ENCODE measurements at places on chromosomes 2 and 18.

DNA sequence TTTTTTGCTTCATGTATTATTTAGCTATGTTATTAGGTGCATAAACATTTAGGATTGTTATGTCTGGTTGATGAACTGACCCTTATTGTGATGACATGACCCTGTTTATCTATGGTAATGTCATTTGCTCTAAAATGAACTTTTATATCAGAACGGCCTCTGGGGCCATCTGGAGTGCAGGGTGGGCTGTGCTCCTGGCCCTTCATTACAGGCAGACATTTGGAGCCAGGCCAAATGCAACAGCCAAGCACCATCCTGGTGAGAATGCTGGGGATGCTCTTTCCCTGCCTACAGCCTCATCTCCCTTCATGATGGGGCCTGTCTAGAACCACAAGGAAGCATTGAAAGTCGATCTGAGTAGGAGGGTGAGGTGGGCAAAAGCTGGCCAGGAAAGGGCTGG lies 38.0 kb downstream of the HJURP start:
- DNase-seq = no peak

GRCh38 chr18:77749089-77749488 lies 499.4 kb downstream of the GALR1 start:
- DNase-seq = peak; percentile 8

GRCh38 chr18:11665146-11665545 lies 23.9 kb upstream of the GNAL start:
- no peak for DNase-seq

- DNase-seq = no peak
Measured at GRCh38 chr2:134491771-134492441, 226.9 kb downstream of the TMEM163 start.

- no peak for DNase-seq
Measured at GRCh38 chr2:86019121-86019520, 86.6 kb downstream of the POLR1A start.

- DNase-seq = no peak
Measured at GRCh38 chr2:237702441-237703391, 75.3 kb downstream of the LRRFIP1 start.

DNA sequence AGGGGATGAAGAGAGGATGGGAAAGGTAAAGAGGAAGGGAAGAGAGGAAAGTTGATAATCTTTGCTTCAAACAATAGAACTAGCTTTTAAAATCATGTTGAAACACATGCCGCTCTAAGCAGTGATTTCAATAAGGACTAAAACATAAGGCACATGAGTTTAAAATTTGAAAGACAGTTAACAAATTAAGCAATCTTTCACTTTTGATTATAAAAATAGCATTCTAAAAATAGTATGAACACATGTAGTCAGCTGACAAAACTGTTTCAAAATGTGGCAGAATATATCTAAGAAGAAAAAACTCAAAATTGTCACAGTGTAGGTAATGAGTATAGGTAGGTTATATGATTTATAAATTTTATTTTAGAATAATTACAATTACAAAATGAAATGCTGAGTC lies 25.3 kb downstream of the PSME4 start:
- no peak for DNase-seq

GRCh38 chr2:235665661-235666212 lies 171.9 kb downstream of the AGAP1 start:
- DNase-seq = no peak

- DNase-seq = no peak
Measured at GRCh38 chr2:53755121-53755520, 12.5 kb upstream of the CHAC2 start.

- DNase-seq = no peak
Measured at GRCh38 chr18:23735021-23735464, 45.8 kb downstream of the LAMA3 start.

DNA sequence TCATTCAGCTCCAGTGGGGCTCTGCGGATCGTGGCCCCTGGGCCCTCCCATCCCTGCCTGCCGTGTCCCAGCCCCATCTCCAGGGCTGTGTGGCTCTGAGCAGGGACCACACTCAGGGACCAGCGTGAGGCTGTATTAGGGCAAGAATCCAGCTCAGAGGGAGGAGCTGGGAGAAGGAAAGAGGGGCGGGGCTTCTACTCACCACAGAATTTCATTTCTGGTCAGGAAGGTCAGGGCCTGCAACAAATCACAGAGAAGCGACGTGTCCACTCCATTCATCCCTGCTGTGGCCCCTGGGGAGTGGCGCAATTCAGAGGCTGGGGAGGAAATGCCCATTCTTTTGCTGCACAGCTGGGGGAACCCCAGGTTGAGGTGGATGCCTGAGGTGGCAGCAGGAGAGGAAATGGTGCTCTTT lies 828 bp downstream of the CIB4 start:
- DNase-seq = peak; percentile 28

DNA sequence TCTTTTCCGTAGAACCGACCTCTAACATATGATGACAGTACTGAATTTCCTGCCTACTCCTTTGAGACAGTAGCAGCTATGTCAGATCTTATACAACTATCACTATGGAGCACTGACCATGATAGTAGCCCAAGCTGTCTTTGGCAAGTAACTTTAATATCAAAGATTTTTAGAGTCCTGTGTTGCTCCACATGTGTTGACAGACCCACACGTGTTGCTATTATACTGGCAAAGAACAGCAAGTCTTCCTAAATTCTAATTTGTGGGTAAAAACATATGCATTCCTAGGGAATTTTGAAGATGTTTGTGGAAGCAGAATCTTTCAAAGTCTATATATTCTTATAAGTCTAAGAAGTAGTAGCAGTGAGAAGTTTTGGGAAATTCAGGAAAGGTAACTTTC lies 245.5 kb upstream of the HNMT start:
- DNase-seq = no peak

DNA sequence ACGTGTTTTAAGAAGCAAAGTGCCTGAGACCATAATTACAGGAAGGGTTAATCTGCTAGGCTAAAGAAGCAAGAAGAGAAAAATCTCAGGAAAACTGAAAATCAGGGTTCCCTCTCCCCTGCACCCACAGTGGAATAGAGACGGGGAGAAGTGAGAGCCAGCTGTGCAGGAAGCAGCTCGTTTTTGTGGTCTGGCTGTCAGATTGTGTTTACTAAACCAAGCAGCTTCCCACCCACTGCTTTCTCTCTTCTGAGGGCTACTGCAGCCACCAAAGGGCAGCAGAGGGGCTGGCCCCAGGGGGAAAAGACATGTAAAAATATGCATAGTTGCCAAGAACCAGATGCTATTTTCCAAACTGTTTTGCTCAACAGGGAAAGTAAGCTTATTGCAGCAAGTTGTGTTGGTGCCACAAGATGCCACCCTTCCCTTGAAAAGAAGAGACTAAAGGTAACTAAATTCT lies 72.6 kb upstream of the THUMPD2 start:
- DNase-seq = no peak
